AG10803 (cell line): ENCODE measurements at places on chromosomes 1 and 21.

DNA sequence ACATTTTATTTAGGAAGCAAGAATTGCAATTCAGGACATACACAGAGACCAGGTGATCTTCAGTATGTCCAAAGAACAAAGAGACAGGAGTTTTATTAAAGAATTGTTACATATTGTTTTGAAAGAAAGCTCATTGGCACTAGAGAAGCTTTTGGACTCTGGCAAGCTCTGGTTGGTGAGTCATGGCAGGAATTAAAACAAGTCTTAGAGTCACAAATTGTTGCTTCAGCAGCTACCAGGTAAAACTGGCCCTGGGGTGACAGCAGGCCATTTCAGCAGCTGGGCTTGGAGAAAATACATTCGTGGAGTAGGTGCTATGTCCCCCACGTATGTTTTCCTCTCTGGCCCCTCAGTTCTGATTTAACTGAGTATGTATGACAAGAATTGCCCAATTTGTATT lies 58.8 kb downstream of the MAP3K21 start:
- DNase-seq: no peak

DNA sequence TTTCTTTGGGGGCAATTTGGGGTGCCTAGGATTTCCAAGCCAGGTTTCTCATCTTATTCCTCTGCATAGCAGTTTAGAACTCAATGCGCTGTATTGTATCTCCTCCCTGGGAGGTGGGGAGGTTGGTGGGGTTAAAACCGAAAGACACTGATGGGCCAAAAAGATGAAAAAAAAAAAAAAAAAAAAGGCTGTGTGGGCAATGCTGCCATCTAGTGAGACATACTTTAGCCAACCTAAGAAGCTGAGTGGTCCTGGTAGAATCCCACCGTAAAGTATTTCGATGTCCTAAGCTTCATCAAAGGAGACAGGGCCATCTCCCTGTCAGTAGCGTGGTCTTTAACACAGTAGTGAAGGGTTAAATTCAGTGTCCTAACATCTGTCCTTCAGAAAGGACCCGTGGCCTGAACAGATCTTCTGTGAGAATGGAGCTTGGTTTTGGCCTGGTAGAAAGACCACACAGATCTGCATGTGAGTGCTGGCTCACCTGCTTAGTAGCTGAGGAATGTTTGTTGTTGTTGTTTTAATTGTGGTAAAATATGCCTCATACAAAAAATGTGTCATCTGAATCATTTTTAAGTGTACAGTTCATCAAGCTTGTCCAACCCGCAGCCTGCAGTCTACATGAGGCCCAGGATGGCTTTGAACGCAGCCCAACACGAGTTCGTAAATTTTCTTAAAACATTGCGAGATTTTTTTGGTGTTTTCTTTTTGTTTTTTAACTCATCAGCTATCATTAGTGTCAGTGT lies 226.2 kb downstream of the KIF26B start:
- DNase-seq: no peak

DNA sequence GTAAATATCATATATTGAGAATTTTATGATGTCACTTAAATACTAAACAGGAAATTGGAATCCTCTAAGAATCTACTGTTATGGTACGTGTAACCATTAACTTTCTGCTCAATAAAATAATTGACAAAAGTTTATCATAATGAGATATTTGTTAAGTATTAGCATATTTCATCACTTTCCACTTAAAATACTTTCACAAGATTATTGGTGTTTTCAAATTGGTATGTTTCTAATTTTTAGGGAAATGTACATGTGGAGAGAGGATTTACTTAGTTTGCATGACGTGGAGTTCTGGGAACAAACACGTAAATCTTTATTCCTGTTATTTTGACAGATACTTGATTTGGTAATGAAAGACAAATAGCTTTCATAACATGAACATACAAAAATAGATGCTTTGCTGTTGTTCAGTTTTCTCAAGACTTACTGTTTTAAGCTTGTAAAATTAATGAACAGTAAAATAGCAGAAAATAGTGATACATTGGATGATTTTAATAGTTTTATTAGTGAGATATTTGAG lies 1.6 kb downstream of the SRSF11 start:
- DNase-seq: no peak

- DNase-seq: no peak
Observed at GRCh38 chr1:192901500-192901899, 92.7 kb downstream of the RGS2 start.

GRCh38 chr1:88341447-88341846 lies 342.6 kb upstream of the PKN2 start:
- no peak for DNase-seq

DNA sequence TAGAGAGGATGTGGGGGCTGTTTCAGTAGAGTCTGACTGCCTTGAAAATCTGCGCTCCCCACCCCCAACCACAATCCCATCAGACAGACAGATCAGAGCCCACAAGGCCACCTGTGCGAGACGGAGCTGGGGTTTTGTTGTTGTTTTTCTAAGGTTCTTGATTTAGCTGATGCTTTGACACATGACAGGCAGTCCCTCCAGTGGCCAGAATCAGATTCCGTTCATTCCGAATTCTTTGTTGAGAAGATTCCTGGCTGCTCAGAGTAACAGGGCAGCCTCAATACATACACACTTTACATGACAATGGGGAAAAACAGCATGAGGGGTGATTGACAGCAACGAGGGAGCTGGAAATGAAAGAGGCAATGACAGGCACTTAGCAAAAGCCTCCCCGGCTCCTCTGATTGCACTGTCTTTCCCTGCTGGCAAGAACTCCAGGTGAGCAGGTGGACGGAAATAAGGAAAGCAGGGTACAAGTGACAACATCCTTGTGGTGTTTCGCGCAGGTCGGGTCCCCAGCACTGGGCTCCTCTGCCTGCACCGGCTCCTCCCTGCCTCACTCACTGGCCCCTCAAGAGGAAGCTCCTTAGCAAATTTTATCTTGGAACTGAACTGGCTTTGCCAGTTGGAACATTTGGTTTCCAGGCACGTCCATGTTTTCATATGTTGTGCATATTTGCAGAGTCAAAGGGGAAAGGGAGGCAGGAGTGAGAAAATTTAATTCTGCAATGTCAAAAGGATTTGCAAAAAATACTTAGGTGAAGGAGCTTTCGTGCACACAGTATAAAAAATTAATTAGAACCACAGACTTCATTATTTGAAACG lies 148.7 kb downstream of the PGBD5 start:
- no peak for DNase-seq

DNA sequence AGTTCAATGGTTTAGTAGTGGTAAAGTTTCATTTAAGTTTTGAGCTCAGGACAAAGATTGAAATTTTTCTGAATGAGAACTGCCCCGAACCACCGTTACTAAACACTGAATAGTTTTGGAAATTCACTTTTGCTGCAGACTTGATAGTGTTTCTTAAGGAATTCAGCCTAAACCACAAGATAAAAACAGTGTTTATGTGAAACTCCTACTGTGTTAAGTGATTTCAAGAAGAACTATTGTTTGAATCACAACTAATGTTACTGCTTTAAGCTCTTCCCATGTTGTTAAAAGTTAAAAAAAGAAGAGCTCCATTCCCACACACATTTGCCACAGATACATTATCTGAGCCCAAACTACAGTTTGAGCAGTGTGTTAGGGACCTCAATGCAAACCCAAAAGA lies 159.2 kb downstream of the DYRK1A start:
- DNase-seq: no peak

DNA sequence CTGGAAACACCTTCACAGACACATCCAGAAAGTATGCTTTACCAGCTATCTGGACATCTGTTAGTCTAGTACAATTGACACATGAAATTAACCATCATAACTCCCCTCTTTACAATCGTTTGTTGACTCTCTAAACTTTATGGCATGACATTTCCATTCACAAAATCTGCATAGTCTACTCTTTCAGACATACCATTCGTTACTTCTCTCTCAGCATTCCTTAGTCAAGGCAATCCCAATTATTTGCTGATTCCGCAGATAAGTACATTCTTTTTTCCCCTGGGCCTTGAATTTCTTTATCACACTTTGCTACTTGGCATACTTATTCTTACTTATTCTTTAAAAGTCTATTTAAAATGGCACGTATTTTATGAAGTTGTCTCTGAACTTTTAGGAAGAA lies 15.1 kb upstream of the CRB1 start:
- DNase-seq: no peak

- no peak for DNase-seq
Observed at GRCh38 chr1:105544475-105544874, 1512.0 kb upstream of the PRMT6 start.

DNA sequence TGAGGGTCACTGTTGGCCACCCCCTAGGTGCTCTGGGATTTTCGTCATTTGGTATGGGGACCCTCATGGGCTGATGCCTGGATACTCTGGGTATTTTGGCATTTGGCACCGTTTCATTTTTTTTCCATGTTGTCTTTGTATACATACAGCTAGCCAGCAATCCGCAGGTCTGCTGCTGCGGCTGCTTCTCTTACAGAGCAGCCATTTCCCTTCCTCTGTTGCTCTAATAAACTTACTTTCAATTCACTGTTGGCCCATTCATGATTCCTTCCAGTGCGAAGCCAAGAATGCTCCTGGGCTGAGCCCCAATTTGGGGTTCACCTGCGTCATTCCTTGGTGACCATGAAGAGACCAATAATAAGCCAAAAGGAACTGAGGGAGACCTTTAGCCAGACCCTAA lies 21.5 kb downstream of the GON4L start:
- no peak for DNase-seq
